ENCODE measurements at places on chromosomes 5 and 9. TPM values are rescaled to one million over a fixed set of nuclear protein-coding genes. Genes with fewer than 3 reads are reported as not detected.
A peak's percentile ranks its signal among the peaks of the same experiment; 100 is the strongest.

DNA sequence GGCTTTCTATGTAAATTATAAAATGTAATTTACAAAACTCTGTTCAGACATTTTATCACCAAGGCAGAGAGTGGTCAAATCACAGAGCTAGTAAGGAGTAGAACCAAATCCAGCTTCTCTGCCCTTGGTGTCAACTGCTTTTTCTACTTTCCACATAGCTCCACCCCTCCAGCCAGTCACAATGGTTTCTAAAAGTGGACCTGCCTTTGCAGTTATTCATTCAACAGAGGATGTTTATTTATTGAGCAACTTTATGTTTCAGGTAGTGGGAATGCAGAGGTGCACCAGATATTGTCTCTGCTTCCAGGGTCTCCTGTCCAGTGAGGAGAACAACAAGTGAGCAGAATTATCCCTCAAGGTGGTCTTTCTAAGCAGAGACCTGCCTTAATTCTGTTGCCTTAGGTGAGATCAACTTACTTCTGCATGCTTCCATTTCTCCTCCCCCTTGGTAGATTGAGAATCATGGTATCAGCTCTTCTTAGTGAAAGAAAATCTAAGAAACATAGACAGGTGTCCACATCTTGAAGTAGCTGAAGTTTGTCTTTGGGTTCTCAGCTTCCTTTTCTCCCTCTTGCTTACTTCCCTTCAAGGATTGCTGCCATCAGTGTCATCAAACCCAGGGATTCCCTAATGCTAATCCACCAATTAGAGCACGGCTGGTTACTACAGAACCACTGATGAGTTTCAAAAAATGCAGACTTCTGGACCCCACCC, 17.2 kb upstream of the PDCD1LG2 start:
- no peak overlapping the region for H3K27ac ChIP-seq
- H3K4me3 ChIP-seq: no peak overlapping the region
- no peaks in the 10 kb centered on the region for H3K36me3 ChIP-seq
- H3K27me3 ChIP-seq: no peaks in the 10 kb centered on the region
- H3K4me1 ChIP-seq: no peaks in the 10 kb centered on the region
- no peak for DNase-seq

DNA sequence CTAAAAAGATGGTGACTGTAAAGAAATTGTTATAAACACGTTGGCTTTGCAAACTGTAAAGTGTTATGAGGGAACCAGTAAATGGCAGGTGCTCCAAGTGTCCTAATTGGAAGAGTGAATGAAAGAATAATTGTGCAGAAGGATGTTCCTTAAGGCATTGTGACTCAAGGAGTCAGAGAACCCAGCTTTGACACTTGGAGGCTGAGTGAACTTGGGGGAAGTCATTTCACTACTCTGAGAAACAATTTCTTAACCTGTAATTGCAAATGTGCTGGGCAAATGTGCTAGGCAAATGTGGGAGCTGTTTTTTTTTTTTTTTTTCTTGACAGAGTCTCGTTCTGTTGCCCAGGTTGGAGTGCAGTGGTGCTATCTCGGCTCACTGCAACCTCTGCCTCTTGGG, 84.0 kb upstream of the TNFSF8 start:
- H3K4me3 ChIP-seq: no peak overlapping the region
- H3K27ac ChIP-seq: no peak overlapping the region
- peaks cover 35% of the 10 kb centered on the region for H3K4me1 ChIP-seq
- DNase-seq: no peak

Gene TAF7
- 49.6 TPM for total RNA-seq

GRCh38 chr5:54676481-54677340, 159.2 kb downstream of the SNX18 start:
- DNase-seq: no peak
- no peaks in the 10 kb centered on the region for H3K27me3 ChIP-seq

DNA sequence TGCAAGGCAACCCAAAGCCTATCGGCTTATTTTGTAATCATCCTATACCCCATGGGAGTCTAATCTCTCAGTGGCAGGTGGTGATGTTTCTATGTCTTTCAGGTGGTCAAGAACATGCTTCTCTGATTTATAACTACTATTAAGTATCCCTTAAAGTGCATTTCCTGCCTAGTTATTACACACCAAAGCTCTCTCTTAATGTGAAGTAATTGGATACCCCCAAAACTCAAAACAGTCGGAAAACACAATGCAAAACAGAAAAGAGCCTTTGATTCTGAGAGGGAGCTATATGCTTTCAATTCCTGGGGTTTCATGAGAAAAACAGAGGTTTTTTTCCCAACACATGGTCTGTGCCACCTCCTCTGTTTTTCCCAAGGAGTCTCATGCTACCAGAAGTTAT, 416.4 kb downstream of the CSNK1G3 start:
- no peak for DNase-seq
- H3K27ac ChIP-seq: no peak overlapping the region
- no peaks in the 10 kb centered on the region for H3K4me1 ChIP-seq

Gene PCDHA2
- 0.68 TPM for total RNA-seq

Gene SLC45A2
- total RNA-seq: 0.27 TPM

DNA sequence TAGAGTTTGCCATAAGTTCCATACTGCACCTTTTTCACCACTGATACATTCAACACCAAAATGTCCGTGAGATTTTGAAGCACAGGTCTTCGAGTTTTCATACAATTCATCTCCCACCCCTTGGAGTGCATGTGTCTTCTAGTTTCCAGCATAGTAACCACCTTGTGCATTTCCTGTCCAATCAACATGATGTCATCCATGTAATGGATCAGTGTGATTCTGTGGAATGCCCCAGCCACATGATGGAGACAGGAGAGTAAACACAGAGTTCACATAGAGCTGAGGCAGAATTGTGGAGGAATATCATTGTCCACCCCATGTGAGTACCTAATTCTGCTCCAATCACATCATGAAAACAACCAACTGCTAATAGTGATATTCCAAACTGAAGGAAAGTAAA, 441.5 kb upstream of the CDH6 start:
- no peaks in the 10 kb centered on the region for H3K27me3 ChIP-seq
- no peaks in the 10 kb centered on the region for H3K4me1 ChIP-seq
- no peak overlapping the region for H3K4me3 ChIP-seq
- no peak for DNase-seq
- no peak overlapping the region for H3K27ac ChIP-seq

Gene CNOT6
- 21.8 TPM for total RNA-seq

DNA sequence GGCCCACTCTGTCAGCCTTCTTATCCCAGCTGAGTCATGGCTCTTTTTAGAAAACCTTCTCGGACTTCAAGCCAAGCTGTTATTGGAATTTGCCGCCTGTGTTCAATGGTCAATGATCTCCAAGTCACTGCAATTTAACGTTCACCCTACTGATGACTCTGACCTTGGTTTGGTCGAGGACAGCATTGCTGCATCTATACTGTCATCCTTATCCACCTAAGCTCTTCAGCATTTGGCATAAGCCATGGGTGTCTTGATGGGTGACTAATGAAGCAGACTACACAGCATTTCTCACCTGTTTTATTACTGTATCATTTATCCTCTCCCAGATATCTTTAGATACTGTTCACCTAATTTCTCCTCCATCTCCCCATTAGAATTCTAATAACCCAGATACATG, 5.6 kb upstream of the HSPB3 start:
- H3K4me3 ChIP-seq: no peak overlapping the region
- no peaks in the 10 kb centered on the region for H3K27me3 ChIP-seq
- H3K4me1 ChIP-seq: peaks cover 2% of the 10 kb centered on the region
- H3K27ac ChIP-seq: no peak overlapping the region

- H3K27ac ChIP-seq: no peak overlapping the region
- no peaks in the 10 kb centered on the region for H3K36me3 ChIP-seq
Observed at GRCh38 chr5:582936-583635, 29.1 kb upstream of the CEP72 start.

Gene TRPM6
- total RNA-seq: not detected

GRCh38 chr9:88106492-88106891, 31.8 kb downstream of the SPATA31C2 start:
- no peaks in the 10 kb centered on the region for H3K36me3 ChIP-seq
- no peak for DNase-seq
- H3K4me3 ChIP-seq: no peak overlapping the region
- H3K27me3 ChIP-seq: no peaks in the 10 kb centered on the region
- no peaks in the 10 kb centered on the region for H3K4me1 ChIP-seq

DNA sequence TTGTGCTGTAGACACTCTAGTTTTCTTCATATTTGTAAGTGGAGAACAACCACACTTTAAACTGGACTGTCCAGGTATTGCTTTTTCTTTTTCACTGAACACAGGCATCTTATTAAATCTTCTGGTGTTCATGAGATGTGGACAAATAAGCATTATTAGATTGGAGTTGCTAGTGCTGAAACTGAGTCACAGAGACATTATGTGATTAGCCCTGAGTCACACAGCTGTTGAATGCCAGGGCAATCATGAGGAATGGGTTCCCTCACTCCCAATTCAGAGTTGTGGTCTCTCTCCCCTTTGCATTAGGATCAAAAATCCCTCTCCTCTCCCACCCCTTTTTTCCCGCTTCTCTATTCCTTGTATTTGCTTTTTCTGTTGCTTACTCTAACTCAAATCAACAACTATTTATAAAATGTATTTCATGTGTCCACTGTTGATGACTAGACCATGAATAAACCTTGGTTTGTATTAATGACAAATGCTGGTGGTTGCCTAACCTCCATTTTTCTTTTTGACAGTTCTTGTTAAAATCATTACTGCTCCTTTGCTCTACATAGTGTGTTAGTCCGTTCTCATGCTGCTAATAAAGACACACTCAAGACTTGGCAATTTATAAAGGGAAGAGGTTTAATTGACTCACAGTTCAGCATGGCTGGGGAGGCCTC, 738.2 kb downstream of the BRINP1 start:
- no peak overlapping the region for H3K27ac ChIP-seq
- no peaks in the 10 kb centered on the region for H3K36me3 ChIP-seq
- H3K4me1 ChIP-seq: peaks cover 10% of the 10 kb centered on the region
- no peak overlapping the region for H3K4me3 ChIP-seq

GRCh38 chr5:61081741-61082140, 80.5 kb downstream of the SMIM15 start:
- no peaks in the 10 kb centered on the region for H3K36me3 ChIP-seq
- H3K4me1 ChIP-seq: no peaks in the 10 kb centered on the region
- DNase-seq: no peak
- no peaks in the 10 kb centered on the region for H3K27me3 ChIP-seq

Gene EGFL7
- 75.6 TPM for total RNA-seq

DNA sequence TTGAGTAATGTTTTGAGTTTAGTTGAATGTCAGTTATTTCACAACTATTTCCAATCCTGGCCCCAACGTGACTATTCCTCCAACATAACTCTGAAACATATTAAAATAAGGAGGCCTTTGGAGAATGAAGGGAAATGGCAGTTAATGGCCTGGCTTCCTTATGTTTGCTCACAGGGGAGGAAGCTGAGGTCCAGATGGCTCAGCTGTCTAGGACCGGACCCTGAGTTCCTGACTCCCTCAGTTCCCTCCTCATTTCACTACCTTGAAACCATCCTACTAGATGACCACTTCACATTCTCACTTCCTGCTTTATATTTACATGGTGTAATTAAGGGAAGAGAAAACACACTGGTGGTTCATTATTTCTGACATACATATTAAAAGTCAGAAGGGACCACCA, 6.6 kb downstream of the OTULINL start:
- no peaks in the 10 kb centered on the region for H3K4me1 ChIP-seq
- no peaks in the 10 kb centered on the region for H3K27me3 ChIP-seq
- H3K4me3 ChIP-seq: no peak overlapping the region
- no peak for DNase-seq

DNA sequence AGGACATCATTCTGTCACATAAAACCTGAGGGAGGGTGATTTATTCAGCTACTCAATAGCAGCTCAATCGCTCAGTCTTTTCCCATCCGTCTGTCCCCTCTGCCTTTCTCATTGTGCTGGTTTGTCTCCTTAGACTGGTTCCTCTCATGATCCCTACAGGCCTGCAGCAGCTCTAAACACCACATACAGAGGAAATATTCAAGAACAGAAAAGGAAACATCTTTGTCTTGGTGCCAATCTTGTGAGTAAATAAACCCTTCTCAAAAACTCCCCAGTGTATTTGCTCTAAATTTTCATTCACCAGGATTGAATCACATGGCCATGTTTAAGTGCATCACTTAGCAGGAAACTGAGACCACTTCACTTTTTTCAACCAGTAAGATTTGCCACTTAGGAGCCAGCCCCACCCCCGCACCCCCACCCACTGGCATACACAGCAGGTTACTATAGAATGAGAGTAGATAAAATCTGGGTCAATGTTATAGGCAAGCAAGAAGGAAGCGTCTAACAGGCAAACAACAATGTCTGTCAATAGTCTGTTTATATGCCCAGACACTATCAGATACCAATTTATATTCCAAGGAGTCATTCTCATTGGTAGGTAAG, 895.5 kb upstream of the DMAC1 start:
- DNase-seq: no peak
- no peaks in the 10 kb centered on the region for H3K27me3 ChIP-seq
- no peak overlapping the region for H3K27ac ChIP-seq
- H3K4me1 ChIP-seq: no peaks in the 10 kb centered on the region

DNA sequence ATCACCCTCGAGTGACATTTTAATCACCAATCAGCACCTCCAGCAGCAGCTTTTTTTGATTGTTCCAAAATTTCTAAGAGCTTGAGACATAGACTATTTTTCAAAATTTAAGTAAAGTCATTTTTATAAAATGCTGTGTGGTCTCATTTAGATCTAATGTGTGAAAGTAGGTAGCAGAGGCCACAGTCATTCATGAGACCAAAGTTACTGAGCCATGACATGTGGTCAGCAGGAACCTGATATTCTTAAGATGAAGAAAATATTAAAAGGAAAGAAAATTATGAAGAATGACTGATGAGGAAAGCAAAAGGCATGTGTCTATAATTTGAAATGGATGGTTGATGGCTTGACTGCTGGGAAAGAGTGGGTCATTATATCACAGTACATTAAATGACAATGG, 7.2 kb downstream of the FREM1 start:
- peaks cover 80% of the 10 kb centered on the region for H3K4me1 ChIP-seq
- no peak overlapping the region for H3K4me3 ChIP-seq

Gene IL5
- not detected for total RNA-seq

Gene ANKRD20A1
- total RNA-seq: 1.4 TPM

GRCh38 chr5:170233358-170233892, 640 bp downstream of the C5orf58 start:
- no peak overlapping the region for H3K27ac ChIP-seq
- no peaks in the 10 kb centered on the region for H3K4me1 ChIP-seq
- DNase-seq: no peak
- H3K36me3 ChIP-seq: no peaks in the 10 kb centered on the region
- H3K4me3 ChIP-seq: no peak overlapping the region
- no peaks in the 10 kb centered on the region for H3K27me3 ChIP-seq

DNA sequence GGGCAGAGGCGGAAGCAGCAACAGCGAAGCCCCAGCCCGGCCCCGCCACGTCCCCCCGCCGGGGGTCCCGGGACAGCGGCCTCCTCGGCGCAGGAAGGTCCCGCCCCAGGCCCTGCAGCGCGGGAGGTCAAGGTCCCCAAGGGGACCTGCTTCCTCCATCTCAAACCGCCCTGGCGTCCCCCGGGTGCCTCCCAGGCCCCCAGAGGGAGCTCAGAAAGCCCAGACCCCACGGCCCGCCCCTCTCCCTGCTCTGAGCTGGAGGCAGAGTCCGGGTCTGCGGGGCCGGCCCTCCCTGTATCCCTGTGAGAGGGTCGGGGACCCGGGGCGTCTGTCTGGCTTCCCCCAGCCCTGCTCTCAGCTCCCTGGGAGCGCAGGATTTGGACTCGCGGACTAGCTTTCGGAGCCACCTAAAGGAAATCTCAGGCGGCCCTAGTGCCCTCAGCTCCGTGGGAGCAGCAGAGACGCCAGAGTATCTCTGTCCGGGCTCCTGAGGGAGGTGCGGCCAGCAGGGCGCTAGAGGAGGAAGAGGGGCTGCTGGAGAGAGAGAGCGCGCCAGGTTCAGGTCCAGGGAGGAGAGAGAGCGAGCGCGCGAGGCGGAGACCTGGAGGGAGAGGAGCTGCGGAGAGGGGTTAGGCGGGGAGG, 30.7 kb downstream of the EXOC3 start:
- peak; percentile 74 for DNase-seq
- H3K27ac ChIP-seq: peak overlapping the region; percentile 83
- peaks cover 31% of the 10 kb centered on the region for H3K4me1 ChIP-seq

Measured in sigmoid colon (tissue), 7 donors.